Head of caudate nucleus (tissue), 42 donors: ENCODE measurements at places on chromosomes 12 and 14.

GRCh38 chr14:100586403-100587085 lies 673 bp downstream of the BEGAIN start:
- DNase-seq, result peak; percentile 66

- DNase-seq, result no peak
Observed at GRCh38 chr14:62301080-62301479, 538.9 kb downstream of the SNAPC1 start.

GRCh38 chr12:51744235-51744634 lies 104.3 kb downstream of the FIGNL2 start:
- DNase-seq, result no peak

GRCh38 chr12:120455302-120455701 lies 9.1 kb downstream of the GATC start:
- DNase-seq, result no peak

DNA sequence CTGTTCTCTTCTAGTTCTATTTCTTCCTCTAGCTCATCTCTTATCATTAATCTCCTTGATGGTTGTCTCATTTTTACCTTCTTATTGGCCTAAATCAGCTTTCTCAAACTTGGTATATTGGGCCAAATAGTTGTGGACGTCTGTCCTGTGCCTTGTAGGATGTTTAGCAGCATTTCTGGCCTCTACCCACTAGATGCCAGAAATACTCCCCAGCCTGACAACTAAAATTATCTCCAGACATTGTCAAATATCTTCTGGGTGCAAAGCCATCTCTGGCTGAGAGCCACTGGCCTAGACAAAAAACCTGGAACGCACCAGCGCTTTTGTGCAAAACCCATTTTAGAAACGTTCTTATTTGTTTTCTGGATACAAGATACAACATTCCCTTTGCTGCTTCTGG lies 38.8 kb upstream of the LRRC10 start:
- no peak for DNase-seq

DNA sequence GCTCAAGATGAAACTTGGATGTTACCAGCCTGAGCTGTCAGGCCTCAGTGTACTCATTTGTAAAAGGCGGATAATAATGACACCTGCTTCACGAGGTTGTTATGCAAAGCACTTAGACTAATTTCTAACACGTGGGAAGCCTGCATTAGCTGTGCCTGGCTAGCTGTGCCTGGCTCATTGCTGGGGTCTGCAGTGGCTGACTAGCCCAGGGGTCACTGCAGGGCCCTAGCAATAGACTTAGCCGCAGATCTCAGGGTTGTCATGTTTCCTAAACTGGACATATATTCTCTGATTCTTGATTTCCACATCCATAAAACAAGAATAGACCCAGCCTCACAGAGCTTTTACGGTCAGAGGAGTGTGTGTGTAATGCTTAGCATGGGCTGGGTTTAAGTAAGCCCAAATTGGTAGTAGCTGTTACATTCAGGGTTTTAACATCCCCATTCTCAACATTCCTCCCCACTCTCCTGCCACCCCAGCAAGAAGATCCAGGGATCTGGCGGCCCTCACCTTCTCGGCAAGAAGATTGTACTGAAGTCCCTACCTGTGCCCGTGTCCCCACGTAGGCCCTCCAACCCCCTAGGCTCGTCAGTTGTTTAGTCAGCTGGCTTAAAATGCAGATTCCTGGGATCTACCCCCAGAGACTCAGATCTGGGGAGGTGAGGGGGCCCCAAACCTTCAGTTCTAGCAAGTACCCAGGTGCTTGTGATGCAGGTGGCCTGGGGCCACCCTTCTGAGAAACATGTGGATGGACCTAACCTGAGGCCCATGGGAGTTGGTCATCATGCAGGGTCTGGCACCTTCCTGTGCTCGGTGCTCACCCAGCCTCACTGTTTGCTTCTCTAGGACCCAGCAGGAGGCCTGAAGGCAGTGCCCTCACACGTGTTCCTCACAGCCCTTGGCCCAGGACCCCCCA lies 8.6 kb downstream of the NR4A1 start:
- peak; percentile 43 for DNase-seq

GRCh38 chr14:103520657-103521437 lies 1.8 kb downstream of the CKB start:
- DNase-seq, result peak; percentile 76

GRCh38 chr12:110669193-110669502 lies 19.8 kb downstream of the HVCN1 start:
- no peak for DNase-seq

- peak; percentile 83 for DNase-seq
Observed at GRCh38 chr12:109428037-109428629, 49.0 kb downstream of the KCTD10 start.

DNA sequence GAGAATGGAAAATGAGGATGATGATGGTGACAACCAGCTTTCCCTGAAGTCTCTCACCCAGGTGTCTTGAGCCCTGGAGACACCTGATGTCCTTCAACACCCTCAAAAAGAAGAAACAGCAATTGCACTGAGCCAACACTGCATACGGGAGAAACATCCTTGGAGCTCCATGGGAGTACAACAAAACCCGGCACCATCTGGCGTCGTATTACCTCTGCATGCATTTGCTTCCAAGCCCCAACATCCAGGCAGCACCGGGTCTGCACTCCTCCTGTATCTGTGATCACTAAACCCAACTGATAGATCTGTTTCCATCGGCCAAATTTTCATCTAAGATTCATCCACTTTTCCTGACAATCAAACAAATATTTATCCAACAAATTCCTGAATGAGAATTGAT lies 249.9 kb downstream of the DPF3 start:
- DNase-seq, result no peak

DNA sequence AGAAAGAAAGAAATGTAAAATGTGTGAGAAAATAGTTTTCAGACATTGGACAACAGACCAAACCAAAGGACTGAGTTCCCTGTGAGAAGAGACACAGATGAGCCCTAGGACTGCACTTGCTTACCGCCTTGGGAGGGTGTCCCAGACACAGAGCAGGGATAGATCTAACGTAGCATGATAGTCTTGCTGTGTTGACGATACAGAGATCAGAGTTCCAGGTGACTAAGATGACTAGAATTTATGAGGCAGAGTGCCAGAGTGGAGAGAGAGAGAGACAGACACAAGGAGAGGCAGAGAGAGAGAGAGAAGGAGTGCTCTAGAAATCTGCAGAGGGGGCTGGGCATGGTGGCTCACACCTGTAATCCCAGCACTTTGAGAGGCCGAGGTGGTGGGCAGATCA lies 148.2 kb upstream of the LMNTD1 start:
- DNase-seq, result no peak

GRCh38 chr14:37583358-37584210 lies 11.5 kb downstream of the FOXA1 start:
- DNase-seq, result no peak

- DNase-seq, result no peak
Observed at GRCh38 chr14:78399316-78399889, 229.2 kb downstream of the NRXN3 start.

DNA sequence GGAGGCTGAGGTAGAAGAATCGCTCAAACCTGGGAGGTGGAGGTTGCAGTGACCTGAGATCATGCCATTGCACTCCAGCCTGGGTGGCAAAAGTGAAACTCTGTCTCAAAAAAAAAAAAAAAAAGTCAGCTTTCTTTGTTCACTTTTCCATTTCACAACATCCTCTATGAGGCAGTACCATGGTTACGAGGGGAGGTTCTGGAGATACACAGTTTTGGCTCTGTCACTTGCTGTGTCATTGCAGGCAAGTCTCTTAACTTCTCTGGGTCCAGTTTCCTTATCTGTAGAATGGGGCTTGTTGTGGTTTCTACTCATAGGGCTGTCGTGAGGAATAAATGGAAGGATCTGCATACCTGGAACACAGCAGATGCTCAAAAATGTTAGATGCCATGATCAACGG lies 75.6 kb upstream of the SLC24A4 start:
- DNase-seq, result no peak

GRCh38 chr12:43345023-43345422 lies 207.0 kb downstream of the ADAMTS20 start:
- no peak for DNase-seq

GRCh38 chr12:121796855-121797751 lies 3.6 kb upstream of the RHOF start:
- peak; percentile 80 for DNase-seq

DNA sequence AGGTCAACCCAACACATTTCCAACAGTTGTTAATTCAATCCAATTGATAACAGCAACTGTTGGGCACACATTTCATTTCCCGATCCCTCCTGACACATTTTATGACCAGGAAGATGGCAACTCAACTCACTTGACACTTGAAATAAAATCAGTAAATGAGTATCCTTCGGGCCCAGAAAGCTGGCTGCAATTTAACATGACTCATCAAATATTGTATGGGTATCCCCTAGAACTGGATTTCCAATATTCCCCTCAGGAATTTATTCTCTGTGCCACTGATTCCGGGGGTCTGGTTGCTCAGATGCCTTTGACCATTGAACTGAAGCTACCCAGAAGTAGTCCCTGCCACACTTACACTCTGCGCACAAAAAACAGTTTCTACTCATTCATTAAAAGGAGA lies 42.1 kb downstream of the INTS13 start:
- no peak for DNase-seq

DNA sequence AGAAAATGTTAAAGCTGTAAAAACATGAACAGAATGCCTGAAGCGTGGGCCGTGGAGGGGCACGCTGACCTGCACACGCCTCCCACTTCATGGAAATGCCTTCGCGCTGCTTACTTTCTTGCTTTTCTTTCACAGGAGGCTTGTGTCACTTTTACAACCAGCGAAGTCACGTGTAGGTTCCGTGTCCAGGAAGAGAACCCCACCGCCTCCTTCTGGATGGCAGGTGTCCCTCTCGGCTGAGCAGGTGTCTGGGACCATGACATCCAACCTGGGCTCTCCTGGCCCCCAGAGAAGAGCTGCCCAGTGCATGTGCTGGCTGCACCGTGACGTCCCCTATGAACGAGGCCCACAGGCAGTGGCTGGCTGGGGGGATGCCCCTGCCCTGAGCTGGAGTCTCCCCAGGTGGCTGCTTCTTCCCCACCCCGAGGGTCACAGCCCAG lies 345.0 kb upstream of the SFSWAP start:
- DNase-seq, result no peak

DNA sequence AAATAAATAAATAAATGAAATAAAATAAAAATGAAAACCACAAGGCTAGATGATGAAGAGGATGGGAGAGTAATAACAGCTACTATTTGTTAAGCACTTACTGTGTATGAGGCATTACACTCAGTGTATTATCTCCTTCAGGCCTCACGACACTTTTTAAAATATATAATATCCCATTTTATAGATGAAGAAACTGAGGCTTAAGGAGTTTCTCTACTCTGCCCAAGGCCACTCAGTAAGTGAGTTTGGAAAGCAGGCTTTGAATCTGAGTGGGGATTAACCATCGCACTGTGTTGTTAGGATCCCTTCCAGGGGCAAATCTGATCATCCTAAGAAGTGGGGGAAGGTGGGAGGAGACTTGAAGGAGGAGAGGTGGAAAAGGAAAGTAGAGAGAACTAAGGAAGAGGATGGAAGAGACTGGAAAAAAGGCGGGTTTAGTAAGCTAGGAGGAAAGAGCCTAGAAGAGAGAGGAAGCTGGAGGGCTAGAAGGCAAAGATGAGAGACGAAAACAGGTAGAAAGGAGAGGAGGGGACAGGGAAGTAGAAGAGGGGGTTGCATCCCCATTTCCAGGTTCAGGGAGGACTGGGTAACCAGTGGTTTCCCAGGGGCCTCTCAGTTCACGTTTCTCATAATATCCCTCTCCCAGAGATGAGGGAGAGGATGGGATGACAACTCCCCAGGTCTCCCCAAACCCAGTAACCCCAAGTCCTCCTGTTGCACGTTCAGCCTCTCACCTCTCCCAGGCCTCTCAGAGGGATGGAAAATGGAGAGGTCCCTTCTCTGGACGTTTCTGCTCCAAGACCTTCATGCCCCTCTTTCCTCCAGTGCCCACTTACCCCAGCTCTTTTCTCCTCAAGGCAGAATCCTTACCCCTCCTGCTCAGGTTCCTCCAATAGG lies 1.7 kb downstream of the STAT6 start:
- DNase-seq, result no peak

DNA sequence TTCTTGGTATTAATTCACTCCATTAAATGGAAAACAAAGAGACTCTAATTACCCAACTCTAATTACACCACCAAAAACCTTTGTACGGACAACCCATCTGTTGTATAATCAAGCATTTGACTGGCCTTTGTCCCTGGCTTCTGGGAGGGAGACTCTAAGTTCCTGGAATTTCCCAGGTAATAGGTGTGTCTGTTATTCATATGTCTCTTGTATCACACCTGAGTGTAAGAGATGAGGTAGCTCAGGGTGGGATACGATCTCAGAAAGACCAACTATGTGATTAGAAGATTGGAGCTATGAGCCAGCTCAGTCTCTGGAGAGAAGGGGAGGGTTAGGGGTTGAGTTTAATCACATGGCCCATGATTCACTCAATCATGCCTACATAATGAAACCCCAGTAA lies 94.7 kb upstream of the PLXNC1 start:
- no peak for DNase-seq

DNA sequence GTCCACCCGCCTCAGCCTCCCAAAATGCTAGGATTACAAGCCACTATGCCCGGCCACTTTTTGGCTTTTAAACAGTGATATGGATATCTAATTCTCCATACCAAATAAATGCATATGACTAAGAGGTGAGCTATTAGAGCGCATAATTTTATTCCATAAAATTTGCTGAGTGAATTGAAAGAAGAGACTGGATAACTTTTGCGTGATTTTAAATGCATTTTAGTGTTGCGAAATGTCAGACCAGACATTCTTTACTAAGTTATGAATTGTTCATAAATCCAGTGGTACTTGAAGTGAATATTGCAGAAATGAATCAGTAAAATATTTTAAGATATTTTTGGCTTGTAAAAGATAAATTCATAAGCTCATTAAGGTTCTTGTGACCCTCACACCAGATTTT lies 50.9 kb upstream of the DIP2B start:
- no peak for DNase-seq

DNA sequence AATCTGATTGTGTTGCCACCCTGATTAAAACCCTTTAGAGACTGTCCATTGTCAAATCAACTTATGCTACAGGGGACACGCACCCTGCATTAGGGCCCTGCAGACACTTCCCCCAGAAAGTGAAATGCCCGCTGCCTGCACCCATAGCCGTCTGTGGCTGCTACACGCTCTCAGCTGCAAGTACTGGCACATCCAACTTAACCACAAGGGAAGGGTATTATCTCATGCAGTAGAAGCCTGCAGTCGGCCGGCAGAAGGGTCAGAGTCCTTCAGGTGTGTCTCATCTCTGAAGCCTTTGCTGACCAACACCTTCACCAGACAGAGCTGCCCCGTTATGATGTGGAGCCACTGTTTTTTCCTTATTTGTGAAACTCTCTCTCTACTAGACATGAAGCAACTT lies 20.8 kb downstream of the CFAP251 start:
- DNase-seq, result no peak

GRCh38 chr14:100906420-100906819 lies 2.9 kb upstream of the RTL1 start:
- DNase-seq, result no peak

GRCh38 chr14:94029265-94029664 lies 3.1 kb downstream of the OTUB2 start:
- DNase-seq, result no peak

- DNase-seq, result peak; percentile 75
Observed at GRCh38 chr14:91272341-91273272, 28.1 kb upstream of the GPR68 start.
